Mesendoderm (in vitro differentiated cells): ENCODE measurements at places on chromosomes 5 and 9.
A peak's percentile ranks its signal among the peaks of the same experiment; 100 is the strongest.

DNA sequence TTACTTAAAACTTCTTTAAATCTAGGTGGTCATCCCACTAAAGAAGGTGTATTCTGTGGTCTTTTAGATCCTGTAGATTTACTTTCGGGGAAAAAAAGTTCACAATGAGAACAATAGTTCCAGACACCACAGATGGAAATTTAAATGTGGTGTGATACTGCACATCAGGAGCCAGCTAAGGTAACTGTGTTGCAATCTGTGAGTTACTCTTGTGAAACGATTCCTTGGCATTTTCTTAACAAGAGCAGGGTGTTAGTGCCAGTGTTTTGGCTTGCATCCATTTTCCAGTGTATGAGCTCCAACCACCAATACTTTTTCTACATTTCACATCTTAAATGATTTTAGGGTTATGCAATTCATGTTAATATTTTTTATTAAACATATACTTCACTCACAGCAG, 674.5 kb downstream of the CETN3 start:
- DNase-seq, result peak; percentile 42

- no peak for DNase-seq
These were observed 197.7 kb downstream of the PRELID2 start for GRCh38 chr5:145637396-145637795.

DNA sequence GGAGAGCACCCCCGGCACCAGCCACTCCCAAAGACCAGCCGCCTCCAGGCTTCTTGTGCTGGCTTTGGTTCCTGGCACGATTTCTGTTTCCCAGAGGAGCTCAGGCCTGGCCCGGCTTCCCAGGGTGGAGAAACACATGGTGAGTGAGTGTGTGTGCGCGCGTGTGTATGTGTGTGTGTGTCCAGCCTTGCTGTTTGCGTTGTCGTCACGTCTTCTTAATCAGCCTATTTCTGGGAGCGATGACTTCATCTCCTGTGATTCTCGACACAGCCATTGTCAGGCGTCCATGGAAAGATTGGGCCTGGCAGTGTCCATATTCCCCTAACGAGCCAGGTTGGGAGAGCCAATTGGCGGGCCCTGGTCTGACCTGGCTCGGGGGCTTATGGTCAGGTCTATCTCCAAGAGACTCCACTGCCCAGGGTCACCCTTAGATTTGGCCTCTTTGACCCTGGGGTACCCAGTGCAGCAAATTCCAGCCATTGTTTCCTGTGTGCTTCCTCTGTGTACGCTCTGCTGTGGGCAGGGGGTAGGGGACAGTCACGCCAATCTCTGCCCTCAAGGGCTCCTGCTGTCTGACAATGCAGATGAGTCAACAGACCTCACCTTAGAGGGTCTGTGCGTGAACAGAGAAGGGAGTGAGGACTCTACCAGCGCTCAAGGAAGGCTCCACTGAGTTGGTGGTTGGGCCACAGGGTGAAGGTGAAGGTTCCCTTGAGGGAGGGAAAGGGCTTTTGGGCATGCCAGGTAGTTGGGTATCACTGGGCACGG, 73.8 kb downstream of the DAB2IP start:
- no peak for DNase-seq

DNA sequence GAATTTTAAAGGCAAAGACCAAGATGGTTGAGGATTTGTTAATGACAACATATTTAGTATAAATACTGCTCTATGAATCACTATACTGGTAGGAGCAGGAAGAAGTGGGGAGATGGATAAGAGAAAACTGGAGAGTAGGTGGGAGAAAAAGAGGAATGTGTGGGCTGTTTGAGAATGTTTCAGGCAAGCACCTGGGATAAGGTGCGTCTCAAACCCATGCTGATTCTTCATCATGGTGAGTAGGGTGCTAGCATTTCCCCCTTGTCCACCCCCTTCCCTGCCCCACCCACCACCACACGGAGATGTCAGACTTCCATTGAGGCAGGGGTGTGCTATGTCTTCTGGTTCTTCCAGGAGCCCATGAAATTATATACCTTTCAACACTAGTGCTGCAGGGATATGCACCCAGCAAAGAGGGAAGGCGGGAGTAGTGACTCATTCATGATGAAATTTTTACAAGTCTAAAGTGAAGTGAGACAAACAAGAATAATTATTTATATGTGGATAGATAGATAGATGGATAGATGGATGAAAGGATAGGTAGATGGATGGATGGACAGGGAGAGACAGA, 54.3 kb downstream of the MTX3 start:
- DNase-seq, result no peak

DNA sequence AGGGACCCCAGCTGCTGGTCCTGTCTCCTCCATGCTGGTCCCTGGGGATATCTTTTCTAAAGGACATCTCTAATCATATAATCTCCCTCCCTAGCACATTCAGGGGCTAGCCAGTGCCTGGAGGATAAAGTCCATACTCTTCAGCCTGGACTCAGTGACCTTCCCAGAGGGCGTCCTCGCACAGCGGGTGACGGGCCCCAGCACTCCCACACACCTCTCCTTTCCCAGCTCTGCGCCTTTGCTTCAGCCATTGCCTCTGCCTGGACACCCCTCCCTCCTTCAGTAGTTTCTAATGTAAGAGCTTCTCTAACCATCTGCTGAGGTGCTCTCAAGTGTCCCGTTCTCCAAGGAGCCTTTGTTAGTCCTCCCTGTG, 15.2 kb upstream of the TNIP1 start:
- DNase-seq, result no peak

DNA sequence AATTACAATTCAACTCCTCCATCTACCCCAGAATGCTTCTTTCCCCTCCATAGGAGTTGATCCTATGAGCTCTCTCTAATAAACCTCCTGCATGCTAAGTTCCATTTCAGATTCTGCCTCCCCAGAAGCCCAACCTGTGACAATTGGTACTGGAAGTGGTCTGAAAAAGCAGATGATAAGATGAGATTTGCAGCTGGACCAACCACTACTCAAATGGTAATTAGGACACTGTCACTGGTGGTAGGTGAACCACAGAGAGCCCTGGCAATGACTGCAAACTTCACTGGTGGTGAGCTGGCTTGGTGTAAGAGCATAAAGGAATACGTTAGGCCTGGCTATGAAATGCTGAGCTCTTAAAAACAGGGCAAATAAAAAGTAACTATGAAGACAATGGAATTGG, 112.6 kb downstream of the ESM1 start:
- peak; percentile 84 for DNase-seq

DNA sequence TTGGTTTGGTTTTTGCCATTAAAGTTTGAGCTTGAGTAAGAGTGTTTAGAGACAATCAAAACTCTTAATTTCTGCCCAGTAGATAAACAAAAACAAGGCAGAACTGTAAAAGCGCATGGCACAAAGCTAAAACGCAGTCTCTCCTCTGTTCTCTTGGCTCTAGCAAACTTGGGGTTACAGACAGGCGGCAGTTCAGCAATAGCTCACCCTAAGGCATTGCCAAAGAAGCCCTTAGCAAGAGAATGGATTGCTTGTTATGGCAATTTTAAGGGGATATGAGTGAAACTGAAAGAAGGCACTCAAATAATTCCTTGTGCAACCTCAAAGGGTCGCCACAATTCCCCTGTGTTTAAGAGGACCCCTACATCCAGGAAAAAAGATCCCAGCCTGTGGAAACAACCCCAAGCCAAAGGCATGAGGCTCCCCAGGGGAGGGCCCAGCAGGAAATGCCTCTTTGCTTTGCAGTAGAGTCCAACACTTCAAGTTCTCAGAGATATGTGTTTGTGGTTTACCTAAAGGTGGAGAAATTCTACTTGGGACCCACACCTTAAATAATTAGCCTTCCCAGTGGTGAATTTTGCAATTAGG, 317.0 kb upstream of the MPDZ start:
- peak; percentile 31 for DNase-seq

DNA sequence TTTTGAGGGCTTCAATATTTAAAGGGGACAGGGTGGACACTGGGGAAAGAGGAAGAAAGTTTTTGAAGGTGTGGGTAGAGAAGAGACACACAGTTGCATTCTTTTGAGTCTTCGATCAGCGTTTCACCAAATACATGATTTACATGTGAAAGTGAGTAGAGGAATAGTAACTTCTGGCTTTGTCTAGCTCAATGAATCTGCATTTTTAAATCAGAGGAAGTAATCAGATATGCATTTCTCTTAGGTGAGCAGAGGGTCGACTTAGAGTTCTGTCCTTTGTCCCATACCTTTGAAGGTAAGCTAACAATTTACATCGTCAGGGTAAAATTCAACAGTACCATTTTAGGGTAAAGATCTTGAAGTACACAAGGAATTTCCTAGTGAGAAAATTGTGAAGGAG, 406.4 kb upstream of the ZNF462 start:
- no peak for DNase-seq

- DNase-seq, result no peak
These were observed 401.0 kb upstream of the ADAMTSL1 start for GRCh38 chr9:18073002-18073401.

DNA sequence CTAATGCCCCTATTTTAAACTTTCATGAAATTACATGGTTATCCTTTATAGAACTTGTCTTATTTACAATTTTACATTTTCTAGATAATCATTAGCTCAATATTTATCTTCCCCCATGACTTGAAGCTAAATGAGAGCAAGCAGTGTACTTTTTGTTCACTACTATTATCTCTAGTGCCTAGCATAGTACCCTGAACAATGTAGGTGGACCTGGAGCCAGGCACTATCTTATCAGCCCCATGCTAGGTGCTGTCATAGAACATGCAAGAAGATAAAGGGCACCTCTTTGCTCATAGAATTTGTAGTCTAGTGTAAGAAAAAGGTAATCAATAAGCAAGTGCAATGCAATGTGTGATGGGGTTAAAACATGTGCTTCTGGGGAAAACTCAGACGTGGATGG, 399.9 kb downstream of the ELAVL2 start:
- DNase-seq, result no peak

DNA sequence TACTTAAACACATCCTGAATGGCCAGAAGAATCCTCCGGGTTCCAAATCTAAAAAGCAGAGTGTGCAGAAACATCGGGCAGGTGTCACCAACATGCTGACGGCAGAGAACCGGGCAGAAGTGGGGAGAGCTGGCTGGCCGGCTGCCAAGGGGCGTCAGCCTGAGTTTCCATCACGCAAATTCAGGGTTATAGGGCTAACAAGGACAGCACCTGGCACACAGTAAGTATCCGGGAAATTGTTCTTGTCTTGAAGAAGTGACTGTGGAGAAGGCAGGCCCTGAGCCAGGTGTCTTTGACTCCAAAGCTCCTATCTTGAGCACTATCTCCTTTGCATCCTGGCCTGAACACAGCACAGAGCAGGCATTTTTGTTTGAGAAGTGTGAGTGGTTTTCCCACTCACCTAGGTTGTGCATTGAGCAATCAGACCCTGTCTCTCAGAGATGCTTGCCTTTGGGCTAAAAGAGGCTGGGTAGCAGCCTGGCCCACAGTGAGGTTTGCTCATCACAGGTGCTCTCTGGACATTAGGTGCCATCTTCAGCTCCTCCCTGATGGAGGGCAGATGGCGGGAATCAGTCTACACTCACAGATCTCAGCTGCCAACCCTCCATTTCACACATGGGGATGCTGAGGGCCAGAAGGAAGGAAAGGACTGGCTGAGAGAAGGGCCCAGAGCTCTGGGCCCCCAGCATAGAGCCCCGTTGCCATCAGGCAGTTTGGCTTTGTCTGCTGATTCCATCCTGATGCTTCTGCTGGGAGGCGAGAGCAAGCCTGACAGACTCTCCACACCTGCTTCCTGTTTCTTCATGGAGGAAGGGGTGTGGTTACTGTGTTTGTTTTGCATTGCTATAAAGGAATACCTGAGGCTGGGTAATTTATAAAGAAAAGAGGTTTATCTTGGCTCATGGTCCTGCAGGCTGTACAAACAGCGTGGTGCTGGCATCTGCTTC, 52.8 kb downstream of the WHRN start:
- DNase-seq, result no peak

- DNase-seq, result no peak
These were observed 175.6 kb downstream of the MACROH2A1 start for GRCh38 chr5:135223404-135223803.

DNA sequence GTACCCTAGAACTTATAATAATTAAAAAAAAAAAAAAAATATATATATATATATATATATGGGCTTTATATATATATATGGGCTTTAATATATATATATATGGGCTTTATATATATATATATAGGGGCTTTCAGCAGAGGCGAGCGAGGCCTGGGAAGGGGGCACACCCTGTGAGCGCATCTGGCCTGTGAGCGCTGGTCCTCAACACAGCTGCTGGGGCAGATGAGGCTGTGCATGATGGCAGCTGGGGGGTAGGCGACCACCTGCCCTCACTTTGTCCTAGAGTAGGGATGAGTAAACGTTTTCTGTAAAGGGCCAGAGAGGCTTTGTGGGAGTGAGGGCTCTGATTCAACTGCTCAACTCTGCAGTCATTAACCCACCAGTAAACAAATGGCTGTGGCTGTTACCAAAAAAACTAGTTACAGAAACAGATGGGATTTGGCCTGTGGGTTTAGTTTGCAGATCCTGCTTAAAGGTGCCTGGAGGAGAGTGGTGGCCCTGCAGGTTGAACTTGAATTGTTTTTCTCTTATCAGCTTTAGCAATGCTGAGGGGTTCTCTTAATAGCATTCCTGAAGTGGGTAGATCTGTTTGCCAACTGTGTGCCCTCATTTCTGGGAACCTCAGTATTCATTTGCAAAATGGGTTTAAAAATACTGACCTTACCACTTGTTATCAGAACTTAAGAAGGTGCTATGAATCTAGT, 88.1 kb upstream of the EPB41L4B start:
- peak; percentile 41 for DNase-seq

DNA sequence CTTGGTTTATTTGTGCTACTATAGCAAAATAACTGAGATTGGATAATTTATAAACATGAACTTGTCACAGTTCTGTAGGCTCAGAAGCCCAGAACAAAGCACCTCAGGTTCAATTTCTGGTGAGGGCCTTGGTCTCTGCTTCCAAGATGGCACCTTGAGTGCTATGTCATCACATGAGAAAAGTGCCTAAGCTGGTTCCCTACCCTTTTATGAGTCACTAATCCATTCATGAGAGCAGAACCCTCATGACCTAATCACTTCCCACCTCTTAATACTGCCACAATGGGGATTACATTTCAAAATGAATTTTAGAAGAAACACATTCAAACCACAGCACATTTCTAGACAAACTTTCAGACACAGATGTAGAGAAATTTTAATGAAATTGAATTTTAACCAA, 98.2 kb upstream of the PRSS3 start:
- DNase-seq, result no peak

GRCh38 chr9:100581661-100582060, 3.8 kb downstream of the CAVIN4 start:
- DNase-seq, result no peak
